HTR-8/SVneo (cell line): ENCODE measurements at places on chromosomes 4 and X.

GRCh38 chr4:185117300-185117934, 25.6 kb upstream of the SLC25A4 start:
- no peak for DNase-seq

DNA sequence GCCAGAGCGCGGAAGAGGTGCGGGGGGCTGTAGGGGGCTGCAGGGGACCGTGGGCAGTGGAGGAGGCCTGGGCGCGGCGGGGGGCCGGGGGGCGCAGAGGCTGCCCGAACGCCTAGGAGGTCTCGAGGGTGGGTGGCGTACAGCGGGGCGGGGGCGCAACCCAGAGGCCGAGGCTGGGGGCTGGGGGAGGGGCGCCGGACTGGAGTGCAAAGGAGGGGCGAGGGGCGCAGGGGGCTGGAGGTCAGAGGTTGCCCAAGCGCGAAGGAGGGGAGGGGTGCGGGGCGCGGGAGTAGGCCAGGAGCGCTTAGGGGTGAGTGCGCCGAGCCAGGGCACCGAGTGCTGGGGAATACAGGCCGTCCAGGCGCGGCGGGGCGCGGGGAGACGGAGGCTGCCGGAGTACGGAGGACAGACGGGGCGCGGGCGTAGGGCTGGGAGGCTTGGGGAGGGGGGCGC, 255 bp downstream of the GYG2 start:
- no peak for DNase-seq

GRCh38 chrX:19672222-19672812, 157.0 kb upstream of the MAP3K15 start:
- DNase-seq, result no peak

GRCh38 chrX:68894513-68895340, 65.9 kb downstream of the EFNB1 start:
- DNase-seq, result no peak

GRCh38 chr4:14184265-14184664, 556.7 kb upstream of the BOD1L1 start:
- no peak for DNase-seq

- DNase-seq, result no peak
These were observed 335.2 kb downstream of the PPP1R2C start for GRCh38 chrX:42442745-42443144.

GRCh38 chrX:8190341-8190830, 19.3 kb upstream of the VCX2 start:
- no peak for DNase-seq

GRCh38 chrX:132489578-132490419, 961 bp upstream of the MBNL3 start:
- DNase-seq, result no peak

DNA sequence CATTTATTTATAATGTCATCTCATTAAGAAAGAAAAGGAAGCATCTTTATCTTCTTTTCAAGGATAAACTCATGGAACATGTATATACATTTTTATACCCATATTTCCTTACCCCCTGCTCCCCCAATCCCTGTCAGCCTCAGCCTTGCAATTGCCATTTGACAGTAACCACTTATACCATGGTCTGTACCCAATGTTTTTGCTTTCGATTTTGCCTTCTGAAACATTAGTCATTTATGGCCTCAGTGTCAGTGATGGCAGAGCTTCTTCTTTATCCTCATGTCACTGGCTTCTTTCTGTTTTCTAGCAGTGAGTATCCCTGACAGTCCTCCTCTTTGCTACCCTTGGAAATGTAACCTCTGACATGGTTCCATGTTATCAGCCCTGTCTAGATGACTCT, 228.4 kb downstream of the SPRY1 start:
- no peak for DNase-seq

DNA sequence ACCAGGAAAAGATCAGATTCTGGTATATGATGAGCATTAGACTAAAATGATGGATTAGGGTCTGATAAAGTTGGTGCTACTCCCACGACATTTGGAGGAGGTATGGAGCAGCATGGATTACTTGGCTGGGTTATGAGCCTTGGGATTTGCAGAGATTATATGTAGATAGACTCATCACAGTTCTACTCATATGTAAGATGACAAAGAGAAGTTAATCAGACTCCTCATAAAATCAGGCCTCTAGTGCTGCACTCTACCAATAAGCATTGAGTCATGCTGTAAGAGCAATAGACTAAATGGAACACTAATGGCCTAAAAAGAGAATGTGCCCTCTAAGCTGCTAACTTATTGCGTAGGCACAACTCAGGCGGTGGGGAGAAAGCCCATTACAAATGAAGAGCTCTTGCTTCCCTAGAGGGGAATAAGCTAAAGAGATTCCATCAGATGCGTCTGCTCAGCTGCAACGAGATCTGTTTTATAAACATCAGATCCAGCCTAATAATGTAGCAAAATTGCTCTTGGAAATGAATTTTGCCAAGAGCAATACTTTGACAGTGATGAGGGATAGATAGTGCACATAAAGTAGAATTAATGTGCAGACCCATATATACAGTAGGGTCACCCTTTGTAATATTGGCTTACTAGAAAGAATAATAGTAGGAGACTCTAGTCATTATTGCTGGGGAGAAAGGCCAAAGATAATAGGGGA, 17.5 kb downstream of the LIAS start:
- no peak for DNase-seq

- DNase-seq, result no peak
These were observed 32.2 kb upstream of the PPARGC1A start for GRCh38 chr4:23922013-23922412.

- no peak for DNase-seq
These were observed 12.2 kb upstream of the TRPC5 start for GRCh38 chrX:112094729-112095128.

GRCh38 chrX:129525896-129526295, 2.6 kb upstream of the SMARCA1 start:
- DNase-seq, result no peak

GRCh38 chr4:24802648-24803047, 7.3 kb downstream of the SOD3 start:
- DNase-seq, result no peak

DNA sequence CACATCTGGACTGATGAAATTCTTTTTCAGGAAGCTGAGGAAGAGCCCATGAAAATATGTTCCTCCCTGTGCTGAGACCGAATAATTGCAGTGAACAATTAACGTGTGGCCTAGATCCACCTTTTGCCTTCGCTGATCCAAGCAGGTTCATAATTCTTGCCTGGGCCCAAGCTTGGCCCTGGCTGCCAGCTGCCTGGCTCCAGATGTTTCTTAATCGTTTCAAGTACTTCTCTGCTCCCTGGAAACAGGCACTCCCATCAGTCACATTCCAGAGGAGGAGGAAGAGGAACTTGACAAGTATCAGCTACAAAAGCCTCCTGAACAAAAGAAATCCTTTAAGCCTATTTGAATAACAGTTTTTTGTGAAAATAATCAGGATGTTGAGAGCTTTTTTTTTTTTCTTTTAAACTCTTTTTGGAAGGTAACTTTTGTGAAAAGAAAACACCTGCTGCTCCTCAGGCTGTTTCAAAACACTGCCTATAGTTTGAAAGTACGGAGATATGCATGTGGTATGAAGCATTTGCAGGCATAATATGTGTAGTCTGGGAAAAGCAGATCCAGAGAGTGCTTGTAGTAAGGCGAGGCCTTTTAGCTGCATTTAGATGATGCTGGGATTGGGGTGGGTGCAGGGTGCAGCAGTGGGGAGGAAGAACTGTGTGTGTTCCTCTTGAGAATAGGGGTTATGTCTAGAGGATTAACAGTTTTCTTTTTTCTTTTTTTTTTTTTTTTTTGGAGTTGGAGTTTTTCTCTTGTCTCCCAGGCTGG, 154.4 kb downstream of the PTTG2 start:
- DNase-seq, result no peak

GRCh38 chrX:140504371-140505324, at the start of gene SOX3:
SOX3 (minus strand) TSS chrX:140505069; CDS start chrX:140505060, 9 bp downstream.
- no peak for DNase-seq
